ENCODE measurements at places on chromosomes 5 and 9.

DNA sequence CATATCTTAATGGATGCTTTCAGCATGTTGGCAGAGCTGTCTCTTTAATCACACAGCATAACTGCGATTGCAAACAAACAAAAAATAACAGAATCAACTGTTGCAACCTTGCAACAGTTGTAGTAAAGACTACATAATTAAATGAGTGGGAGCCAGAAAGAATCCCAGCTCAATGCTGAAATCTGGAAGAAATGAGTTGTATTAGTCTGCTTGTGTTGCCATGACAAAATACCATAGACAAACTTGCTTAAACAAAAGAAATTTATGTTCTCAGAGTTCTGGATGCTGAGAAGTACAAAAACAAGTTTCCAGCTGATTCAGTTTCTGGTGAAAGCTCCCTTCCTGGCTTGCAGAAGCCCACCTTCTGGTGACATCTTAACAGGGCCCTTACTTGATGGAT lies 260.9 kb upstream of the TUSC1 start:
- DNase-seq, result no peak

DNA sequence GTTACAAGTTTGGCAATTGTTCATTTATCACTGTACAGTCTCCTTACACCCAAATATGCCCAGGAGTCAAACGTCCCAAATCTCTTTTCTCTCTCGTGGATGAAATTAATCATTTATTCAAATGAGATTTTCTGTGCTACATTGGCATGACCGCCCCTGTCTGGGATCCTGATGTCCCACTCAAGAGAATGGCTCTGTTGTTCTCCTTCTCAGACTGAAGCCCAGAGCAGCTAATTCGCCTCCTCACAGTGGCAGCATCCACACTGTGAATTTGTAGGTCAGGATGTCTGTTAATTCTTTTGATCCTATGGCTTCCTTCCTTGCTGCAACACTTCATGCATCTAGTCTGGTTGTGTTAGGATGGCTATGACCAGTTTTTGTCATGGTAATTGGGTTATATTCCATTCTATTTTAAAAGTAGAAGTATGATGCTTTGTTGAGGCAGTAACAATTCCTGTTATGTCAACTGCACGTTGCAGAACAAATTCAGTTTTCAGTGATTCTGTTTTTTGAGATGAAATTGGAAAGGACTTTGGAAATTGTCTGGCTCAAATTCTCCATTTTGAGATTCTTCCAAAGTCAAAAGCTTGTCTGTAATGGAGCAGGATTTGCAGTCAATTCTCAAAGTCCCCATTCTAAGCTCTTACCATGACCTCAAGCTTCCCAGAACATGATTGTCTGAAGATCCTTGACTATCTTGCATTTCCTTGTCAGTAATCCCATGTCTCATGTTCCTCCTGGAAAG lies 141.5 kb upstream of the GAS1 start:
- no peak for DNase-seq

DNA sequence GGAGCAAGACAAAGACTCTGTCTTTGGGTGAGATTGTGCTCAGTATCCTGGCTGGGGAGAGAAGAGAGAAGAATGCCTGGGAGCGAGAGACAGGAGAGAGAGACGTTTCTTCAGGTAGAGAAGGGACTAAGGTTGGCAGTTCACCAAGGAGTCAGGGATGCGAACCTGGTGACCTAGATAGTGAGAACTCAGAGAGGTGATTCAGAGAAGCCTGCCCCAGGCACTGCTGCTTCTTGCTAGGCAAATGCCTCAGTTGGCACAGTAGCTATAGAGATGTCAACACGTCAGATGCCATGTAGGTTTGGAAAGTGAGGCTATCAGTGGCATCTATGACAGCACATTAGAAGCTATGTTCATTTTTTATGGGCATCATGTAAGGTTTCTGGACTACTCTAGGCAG lies 231.6 kb upstream of the VLDLR start:
- DNase-seq, result no peak

- no peak for DNase-seq
These were observed 23.7 kb upstream of the STARD4 start for GRCh38 chr5:111535879-111536549.

Data from WTC11 (cell line).